Stimulated activated CD4-positive, alpha-beta T cell treated with anti-CD3 and anti-CD28 coated beads, TNF-alpha, amount 100 ng/mL, for 24 hours (primary cell): ENCODE measurements at places on chromosomes 1 and 21.

DNA sequence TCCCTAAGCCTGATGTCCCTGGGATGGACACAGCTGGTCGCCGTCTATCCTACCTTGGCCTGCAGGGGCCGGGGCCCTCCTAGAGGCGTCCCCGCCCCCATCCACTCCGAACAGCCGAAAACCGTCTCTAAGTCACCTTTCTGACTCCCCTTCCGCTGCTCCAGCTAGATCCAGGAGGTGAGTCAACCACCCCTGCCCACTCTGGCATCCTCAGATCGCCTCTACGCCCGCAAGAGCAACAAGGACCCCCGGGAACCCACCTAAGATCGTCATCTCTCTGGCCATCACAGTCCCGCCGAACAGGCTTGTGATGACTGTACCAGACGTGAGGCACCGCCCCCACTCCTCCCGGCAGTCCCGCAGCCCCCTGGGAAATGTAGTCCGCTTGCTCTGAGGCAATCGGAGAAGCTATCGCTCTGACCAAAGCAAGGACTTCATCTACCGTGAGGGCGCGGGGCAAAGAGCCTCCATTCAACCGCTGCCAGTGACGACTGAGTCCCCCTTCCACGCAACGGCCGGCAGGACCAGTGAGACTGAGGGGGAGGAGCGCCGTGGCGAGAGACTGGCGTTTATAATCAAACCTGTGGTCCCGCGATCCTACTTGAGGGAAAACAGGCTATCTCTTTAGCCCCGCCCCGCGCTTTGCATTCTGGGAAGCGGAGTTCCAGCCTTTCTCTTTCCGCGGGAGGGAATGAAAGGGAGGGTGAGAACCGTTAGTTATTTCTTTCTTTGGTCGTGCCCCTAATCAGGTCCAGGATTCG is at the start of gene HSPA13:
Gene HSPA13, minus strand, starts transcription at position 312 of the 761 bp plus-strand sequence. Its CDS starts 27 bp downstream, at position 285.
- peak; percentile 99 for DNase-seq

GRCh38 chr1:41618066-41618825 is 133.8 kb upstream of the EDN2 start:
- no peak for DNase-seq

DNA sequence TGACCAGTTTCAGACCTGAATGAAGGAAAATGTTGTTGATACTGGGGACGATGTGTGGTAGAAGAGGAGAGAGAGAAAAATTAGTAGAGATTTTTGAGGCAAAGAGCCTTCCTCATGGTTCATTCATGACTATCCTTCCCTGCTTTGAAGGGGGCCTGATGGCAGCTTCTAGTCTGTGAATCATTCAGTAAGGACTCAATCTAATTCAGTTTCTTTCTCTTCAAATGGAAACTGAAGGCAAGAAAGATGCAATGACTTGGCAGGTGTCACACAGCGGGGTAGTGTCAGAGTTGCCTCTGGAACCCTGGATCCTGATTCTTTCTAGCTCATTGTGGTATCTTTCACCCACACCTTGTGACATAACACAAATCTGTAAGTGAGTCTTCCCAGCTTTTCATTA is 14.9 kb upstream of the CD5L start:
- no peak for DNase-seq

GRCh38 chr1:119731741-119732430 is 20.2 kb downstream of the PHGDH start:
- DNase-seq = no peak

DNA sequence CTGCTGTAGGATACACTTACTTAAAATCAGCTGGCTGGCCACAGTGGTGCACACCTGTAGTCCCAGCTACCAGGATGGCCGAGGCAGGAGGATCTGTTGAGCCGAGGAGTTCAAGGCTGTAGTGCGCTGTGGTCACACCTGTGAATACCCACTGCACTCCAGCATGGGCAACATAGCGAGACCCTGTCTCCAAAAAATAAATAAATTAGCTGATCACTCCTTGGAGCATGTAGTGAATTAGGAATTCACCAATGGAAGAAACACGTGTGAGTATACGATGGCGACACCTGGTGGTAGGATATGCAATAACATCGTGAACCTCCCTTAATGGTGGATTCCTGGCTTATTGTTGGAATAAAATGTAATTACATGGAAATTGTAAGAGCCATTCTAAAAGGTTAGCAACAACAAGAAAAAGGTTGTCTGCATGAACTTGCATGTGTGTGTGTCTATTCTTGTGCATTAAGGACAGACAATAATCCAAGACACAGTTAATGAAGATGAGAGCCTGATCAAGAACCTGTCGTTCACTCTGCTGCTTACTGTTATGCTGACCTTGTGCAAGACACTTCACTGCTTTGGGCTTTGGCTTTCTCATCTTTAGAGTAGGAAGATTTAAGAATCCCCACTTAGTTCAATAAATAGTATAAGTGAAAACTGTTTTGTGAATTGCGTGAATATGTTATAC is 38.6 kb upstream of the COX20 start:
- DNase-seq = peak; percentile 29

- no peak for DNase-seq
Observed at GRCh38 chr1:225603538-225604354, 49.2 kb downstream of the ENAH start.

DNA sequence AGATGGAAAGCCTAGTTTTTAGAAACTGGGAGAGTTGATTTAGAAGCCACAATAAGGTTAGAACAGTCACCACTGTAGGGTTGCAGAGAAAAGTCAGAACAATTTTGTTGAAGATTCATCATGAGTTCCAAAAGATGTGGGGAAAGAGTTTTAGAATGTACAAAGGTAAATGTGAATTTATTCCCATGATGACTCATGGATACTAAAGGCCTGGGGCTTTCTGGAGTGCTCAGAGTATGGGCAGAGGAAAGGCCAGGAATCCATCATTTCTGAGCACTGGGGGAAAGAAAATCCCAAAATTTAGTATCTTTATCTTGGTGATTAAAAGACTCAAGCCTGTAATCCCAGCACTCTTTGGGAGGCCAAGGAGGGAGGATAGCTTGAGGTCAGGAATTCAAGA is 17.8 kb downstream of the YBX1 start:
- no peak for DNase-seq
